Chondrocyte (in vitro differentiated cells): ENCODE measurements at places on chromosomes 1 and 21.

- no peak for DNase-seq
These were observed 27.1 kb downstream of the FAM78B start for GRCh38 chr1:166139735-166140134.

DNA sequence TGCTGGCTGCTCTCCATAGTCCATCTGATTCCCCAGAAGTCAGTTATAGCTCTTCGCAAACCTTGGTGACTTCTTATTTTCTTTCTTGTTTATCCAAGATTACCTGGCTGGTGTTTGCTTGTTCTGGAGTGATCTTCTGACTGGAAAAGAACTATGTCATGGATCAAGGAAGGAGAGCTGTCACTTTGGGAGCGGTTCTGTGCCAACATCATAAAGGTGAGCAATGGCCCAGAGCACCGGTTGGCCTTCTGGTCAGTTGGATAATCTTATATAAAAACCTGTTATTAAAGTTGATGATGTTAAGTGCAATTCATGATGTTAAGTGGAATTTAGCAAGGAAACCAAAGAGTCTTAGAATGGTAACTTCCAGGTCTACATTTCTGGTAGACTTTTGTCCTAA is 672 bp downstream of the DHDDS start:
- no peak for DNase-seq

DNA sequence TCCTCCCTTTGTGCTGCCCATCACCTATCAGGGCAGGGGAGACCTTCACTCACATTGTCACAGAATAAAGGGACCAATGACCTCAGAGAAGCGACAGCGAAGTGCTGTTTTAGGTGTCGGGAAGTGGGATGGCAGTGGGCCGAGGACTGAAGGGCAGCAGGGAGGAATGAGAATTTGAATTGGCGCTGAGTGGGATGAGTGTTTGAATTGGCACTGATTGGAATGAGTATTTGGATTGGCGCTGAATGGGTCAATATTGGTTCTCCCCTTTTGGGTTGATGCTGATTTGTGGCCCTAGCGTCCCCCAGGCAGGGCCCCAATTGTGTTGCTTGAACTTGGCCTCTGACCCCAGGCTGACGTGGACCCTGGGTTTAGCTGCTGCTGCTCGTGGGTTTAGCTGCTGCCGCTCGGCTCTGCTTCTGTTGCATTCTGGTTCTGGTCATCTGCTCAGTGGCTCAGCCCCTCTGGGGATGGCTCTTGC is 12.4 kb upstream of the UMODL1 start:
- DNase-seq, result no peak

- no peak for DNase-seq
These were observed 14.4 kb downstream of the CD58 start for GRCh38 chr1:116556289-116557006.

DNA sequence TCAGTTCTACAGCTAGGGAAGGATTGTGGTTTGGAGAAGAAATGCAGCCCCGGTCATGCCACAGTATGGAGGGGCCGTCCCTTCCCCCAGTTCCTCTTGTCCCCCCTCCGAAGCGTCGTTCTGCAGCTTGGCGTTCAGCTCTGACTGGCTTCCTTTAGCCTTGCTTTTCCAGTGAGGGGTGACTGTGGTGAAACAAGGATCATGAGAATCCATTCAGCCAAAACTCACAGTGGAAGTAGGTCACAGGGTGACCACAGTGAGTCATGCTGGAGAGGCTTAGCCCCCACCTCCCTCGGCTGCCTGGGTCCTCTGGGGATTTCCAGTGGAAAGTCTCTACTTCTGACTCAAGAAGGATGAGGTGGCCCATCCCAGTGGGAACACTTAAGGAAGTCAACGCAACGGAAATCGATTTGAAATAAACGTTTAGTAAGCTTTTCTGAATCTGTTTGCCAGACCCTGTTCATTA is 37.3 kb upstream of the COL6A2 start:
- peak; percentile 90 for DNase-seq

DNA sequence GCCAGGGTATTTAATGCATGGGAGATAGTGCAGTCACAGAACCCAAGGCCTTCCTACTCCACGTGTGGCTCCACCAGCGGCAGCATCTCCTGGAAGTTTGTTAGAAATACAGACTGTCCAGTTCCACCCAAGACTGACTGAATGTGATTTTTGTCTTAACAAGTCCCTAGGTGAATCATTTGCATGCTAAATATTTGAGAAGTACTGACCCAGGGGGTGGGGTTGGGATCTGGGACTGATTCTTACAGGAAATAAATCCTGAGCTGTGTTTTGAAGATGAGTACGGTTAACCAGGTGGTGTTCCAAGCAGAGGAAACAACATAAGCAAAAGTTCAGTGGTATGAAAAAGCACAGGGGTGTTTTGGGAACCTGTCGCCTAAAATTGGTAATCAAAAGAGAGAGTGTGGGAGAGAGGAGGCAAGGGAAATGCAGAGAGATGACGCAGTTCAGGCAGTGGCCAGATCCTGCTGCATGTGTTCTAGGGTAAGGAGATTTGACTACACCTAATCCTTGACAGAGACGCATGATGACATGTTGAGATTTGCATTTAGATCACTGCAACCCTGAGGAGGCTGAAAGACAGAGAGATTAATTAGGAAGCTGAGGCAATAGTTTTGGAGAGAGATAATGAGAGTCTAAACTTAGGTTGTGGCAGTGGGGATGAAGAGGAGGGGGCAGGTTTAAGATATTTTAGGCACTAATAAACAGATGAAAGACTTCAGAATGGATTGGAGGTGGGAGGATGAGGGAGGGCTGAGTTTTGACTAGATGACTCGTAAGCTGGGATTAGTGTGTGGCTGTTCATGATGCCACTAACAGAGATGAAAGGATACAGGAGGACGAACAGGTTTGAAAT is 3.7 kb upstream of the ZNF326 start:
- DNase-seq, result no peak

DNA sequence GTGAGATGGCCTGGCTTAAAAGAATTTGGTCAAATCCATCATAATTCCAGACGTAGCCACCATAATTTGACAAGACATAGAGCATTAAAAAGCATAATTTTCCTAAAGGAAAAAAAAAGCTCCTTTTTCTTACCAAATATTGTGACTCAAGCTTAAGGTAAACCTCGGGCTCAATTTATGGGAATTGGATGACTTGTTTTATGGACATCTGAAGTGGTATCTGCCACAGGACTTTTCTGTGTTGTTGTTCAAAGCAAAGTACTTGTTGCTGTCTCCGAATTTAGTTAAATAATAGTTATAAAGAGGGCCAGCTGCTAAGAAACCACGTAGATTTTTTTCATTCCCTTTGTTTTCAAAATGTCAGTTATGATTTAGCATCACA is 1.1 kb downstream of the MPZL1 start:
- no peak for DNase-seq

- DNase-seq, result no peak
These were observed 142.4 kb downstream of the GLUL start for GRCh38 chr1:182249201-182249676.

DNA sequence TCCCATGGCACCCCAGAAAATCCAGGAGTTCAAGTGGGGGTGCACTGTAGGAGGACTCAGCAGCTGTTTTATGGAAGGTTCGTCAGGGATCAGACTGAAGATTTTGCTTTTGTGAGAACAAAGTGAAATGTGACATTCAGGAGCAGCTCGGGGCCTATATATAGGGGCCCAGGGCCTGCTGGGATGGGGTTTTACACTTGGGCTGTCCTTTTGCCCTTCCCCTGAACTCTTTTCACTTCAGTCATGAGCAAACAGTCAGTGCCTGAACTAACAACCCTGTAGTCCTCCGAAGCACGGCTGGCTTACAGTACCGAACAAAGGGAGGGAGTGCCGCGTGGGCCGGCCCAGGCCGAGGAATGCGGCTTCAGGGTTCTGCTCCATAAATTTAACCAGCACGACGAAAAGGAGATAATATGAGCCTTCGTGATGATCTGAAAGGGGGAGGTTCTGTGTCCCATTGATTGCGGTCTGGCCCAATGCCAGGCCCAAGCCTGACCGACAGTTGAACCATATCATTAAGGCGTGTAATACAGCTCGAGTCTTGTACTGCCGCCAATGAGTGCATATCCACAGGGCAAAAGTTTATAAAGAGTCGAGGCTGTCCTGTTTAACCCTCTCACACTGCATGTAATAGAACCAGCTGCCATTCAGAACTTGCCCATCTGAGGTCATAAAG is 139.9 kb downstream of the DHRS3 start:
- DNase-seq, result no peak

- DNase-seq, result no peak
These were observed 287.8 kb upstream of the USP25 start for GRCh38 chr21:15441992-15442391.

GRCh38 chr1:39640861-39641260 is 1.4 kb upstream of the HEYL start:
- no peak for DNase-seq

DNA sequence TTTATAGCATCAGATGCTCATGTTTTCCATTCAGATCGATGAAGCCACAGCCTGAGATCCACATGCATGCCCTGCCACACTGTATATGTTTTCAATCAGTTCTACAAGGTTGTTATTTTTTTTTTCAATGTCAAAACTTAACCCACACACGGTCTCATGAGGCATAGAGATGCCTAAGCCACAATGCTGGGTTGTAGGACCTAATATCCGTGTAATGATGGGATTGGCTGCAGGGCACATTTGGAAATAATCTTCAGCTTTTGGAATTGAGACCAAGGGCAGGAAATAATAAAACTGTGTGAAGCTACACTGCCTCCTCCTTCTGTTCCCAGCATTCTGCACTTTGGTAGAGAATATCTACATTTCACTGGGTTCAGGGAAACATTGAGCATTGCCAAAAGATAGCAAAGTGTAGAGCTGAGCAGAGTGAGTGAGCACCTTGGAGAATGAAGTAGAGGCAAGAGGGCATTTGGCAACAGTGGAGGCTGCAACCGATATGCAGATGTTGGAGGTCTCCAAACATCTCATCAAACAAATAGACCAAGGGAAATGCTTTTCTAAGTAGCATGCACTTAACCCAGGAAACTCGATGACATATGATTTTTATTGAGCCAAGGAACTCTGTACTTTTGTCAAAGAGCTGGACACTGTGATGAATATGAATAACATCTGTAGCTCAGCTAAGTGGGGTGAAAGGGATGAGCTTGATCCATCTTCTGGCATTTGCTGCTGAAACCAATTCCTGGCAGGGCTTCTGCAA is 176.7 kb downstream of the LYPLAL1 start:
- no peak for DNase-seq

- no peak for DNase-seq
These were observed 89.1 kb downstream of the BCAR3 start for GRCh38 chr1:93592551-93592949.

GRCh38 chr1:205450448-205450847 is 5.4 kb downstream of the BLACAT1 start:
- DNase-seq, result no peak

DNA sequence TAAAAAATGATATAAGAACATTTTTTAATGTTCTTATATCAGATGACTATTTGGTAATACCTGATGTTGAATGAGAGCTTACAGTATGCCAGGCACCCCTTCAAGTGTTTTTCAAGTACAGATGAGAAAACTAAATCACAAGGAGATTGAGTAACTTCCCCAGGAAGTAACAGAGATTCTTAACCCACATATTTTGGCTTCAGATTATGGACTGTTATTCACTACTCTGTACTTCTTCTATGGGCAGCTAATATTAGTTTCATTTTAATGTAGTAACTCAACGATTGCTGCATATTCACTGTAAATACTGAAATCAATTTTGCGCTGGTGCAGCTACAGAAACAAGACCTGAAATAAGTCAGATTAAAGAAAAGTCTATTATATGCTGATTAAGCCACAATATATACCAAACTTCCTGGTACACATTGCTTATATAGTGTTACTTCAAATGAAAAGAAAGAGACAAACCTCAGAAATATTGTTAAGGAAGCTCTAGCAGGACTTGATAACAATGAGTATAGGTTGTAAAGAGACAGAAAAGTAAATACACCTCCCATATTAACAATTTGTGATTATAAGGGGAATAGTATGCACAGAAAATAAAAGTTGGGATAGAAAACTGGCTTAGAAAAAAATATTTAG is 19.7 kb downstream of the DPYD start:
- DNase-seq, result no peak

DNA sequence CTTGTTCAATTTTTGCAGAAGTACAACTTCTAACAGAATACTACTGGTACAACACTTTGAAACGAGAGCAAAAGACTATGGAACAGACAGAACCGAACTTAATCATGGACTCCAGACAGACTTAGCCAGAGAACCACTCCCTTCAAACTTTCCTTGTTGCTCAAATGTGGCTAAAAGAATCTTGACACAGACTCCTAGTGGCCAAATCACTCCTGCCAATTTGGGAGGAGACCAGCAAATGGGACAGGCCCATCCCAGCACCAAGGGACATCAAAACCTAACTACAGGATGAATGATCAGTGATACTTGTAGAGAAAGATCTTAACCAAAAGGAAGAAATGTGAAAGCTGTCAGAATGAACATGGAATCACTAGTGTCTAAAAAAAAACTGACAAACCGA is 154.0 kb downstream of the MATN1 start:
- DNase-seq, result no peak

GRCh38 chr1:192604979-192605620 is 29.5 kb downstream of the RGS1 start:
- no peak for DNase-seq

GRCh38 chr1:217191441-217191840 is 439.4 kb downstream of the GPATCH2 start:
- no peak for DNase-seq
